ENCODE measurements at places on chromosomes 7 and 10.

GRCh38 chr10:22491931-22492615 lies 146.8 kb downstream of the SPAG6 start:
- no peak for DNase-seq

DNA sequence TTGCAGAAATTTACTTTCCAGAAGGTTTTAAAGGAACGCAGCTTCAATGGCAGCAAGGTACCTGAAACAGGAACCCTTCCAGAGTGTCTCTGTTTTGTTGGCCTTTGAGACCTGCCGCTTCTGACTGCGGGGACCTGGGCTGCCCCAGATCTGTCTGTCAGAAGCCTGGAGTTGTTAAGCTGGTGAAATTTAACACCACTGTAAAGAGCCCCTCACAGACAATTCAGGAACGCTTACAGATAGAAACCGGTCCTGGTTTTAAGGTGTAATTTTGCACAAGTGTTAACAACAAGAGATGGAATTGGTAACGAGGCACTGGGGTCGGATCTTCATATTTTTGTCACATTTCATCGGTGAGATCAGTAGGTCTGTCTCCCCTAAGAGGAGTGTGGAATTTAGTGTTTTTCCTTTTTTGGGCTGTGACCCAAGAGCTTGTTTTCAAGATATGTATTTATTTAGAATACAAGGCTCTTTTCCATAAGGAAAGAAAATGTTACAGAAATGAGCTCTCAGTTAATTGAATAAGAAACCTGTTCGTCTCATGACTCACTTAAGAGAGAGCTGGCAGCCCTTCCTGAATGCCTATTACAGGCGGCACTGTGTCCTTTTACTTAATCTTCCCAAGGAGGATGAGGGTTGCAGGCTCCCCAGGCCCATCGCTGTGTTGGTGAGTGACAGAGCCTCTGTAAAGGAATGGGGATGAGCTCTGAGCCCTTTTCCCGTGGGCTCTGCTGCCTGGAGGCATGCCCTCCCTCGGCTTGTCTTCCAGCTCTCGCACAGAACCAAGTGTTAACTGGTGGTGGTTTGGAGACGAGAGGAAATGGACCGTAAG lies 168.7 kb downstream of the CUX1 start:
- no peak for DNase-seq

DNA sequence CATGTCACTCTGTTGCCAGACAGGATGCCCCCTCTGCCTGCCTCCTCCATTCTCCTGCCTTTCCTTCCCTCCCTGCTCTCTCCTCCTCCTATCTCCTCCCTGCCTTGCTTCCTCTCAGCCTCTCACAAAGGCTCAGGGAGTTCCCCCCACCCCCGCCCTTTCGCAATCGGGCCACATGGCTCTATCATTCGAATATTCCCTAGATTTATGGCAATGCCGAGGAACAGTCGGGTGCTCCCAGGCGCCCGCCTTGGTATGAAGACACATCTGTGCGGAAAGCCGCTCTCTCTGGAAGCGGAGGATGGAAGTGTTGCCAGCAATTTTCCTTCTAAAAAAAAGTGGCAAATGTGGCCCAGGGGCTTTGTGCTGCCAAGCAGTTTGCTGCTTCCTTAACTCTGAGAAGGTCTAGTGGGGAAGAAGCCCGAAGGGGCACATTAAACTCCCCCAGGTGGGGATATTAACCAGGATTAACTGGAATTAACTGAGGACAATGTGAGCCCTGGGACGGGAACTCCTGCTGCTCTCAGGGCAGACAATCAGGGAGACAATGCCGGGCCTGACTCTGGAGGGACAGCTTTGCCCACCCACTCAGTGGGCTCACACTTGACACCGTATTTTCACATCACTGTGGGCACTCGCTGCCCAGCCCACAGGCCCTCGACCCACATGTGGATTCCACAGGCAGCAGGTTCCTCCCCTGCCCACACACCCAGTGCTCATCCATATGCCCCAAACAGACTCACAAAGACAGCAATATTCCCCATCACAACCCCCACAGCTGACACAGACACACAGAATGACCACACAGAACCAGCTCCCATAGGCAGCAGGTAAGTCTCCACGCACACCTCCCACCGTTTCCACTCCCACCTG lies 88.4 kb upstream of the SMNDC1 start:
- DNase-seq: no peak

DNA sequence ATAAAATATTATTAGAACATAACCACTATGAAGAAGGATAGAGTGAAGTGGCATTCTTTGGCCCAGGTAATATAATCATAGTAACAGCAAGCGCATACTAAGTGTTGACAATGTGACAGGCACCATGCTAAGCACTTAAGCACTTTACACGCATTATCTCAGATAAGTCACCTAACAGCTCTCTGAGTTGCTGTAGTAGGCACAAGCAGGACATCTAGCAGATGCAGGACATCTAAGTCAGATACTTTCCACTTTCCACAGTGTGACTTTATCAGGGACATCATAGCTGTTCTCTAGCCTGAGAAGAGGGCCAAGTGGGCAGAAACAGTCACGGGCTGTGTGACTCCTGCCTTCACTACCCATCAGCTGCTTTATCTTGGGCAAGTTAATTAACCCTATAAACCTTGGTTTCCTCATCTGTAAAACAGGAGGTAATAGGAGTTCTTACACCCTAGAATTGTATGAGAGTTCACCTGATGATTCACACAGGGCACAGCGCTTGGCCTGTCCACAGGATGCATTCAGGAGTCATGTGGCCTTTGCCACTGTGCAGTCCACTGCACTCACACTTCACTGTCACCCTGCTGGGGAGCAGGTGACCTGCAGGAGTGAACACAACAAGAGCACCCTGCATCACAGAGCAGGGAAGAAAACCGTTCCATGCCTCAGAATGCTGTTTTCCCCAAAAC lies 12.5 kb downstream of the LIPA start:
- no peak for DNase-seq

DNA sequence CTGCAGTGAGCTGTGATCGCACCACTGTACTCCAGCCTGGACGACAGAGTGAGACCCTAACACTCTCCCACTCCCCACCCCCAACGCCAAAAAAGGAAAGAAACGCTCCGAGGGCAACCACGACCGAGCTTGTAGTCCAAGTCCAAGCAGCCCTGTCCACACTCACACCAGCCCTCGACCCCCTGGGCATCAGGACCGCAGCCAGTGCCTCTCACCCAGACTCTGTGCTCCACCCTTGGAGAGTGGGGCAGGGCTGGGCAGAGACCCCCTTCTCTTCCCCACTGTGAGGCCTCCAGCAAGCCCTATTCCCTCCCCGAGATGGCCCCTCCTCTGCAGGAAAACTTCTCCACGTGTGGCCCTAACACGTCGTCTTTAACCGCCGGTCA lies 82.6 kb downstream of the FOXL3 start:
- no peak for DNase-seq

GRCh38 chr10:132607491-132607890 lies 69.9 kb downstream of the INPP5A start:
- no peak for DNase-seq

DNA sequence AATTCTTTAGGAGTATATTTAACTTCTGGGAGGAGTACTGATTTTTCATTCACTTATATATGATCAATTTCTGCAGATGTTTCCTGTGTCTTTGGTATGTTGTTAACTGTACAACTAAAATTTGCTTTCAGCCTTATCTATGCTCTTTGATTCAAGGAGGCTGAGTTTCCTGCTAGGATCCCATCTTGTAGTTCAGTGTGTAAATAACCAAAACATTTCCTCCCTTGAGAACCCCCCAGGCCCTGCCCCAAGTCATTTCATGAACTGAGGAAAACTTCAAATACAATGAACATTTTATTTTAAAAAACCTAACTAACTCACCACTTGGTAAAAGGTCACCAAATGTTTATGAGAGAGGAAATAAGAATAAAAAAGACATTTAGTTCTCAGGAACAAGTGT lies 55.5 kb downstream of the VWA2 start:
- DNase-seq: no peak

- no peak for DNase-seq
Measured at GRCh38 chr10:99346247-99346646, 17.1 kb downstream of the CNNM1 start.

DNA sequence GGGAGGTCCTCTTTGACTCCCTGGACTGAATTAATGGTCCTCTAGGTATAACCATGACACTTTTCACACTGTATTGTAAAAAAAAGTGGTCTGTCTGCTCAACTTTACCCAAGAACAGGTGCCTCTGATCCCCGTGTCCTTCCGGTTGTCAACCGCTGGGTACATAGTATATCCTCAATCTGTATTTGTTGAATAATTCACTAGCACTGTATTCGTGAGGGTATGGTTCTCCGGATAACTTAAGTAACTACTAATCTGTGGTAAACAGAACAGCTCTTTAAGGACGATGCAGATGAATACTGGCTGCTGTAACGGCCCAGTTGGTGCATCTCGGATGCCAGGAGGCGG lies 472 bp upstream of the ADAM22 start:
- no peak for DNase-seq

GRCh38 chr10:8910314-8910713 lies 855.8 kb downstream of the GATA3 start:
- DNase-seq: no peak

DNA sequence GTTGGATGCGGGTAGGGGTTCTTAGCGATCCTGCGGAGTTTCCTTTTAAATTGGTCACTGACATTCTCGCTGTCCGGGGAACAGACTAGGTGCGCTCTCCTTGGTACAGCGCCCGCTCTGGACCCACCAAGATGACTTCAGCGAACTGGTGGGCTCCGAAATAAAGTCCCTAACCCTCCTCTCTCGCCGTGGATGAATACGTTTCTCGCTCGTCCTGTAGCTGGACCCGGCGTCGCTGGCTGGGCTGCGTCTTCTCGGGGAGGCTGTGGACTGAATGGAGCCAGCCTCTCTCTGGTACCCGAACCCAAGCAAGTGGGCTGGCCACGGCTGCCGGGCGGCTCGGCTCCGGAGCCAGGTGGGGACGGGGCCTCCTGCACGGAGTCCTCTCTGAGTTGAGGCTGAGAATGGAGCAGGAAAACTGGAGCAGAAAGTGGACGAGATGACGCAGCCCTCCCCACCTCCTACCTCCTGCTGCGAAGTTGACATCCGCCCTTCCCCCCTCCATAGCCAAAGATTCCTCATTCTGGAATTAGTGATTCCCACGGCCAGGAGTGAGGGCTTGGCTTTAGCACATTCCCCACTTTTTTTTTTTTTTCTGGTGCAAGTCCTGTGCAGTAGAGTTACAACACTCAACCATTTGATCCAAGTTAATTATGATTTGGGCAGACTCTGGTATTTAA lies 1.5 kb downstream of the UNC5B start:
- peak; percentile 34 for DNase-seq

DNA sequence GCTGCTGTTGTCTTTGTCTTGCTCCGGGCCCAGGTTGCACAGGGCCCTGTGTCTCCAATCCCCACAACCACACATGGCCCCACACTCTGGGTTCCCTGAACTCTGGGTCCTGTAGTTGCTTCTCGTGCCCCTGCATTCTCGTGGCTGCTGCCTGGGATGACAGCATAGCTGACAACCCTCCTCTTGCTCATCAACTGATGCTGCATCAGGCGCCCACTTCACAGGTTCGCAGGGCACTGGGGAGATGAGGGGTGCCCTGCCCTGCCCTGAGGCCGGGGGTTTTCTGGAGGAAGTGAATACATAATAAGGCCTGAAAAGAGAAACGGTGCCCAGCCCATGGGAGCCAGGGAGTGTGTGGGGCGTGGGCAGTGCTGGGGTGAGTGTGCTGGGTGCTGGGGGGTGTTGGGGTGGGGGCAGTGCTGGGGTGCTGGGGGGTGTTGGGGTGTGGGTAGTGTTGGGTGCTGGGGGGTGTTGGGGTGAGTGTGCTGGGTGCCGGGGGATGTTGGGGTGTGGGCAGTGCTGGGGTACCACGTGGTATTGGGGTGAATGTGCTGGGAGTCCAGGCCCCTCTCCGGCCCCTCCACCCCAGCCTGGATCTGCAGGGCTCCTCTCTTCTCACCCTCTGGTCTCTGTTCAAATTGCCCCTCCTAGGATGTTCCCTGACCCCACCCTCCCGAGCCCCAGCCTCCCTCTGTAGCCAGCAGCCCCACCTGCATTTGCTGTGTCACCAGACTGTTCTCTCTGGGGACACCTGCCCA lies 2.0 kb upstream of the MTG1 start:
- no peak for DNase-seq

GRCh38 chr10:106436123-106436715 lies 728.3 kb downstream of the SORCS1 start:
- DNase-seq: no peak

- DNase-seq: peak; percentile 16
Measured at GRCh38 chr7:31648288-31648687, 38.7 kb upstream of the PPP1R17 start.

DNA sequence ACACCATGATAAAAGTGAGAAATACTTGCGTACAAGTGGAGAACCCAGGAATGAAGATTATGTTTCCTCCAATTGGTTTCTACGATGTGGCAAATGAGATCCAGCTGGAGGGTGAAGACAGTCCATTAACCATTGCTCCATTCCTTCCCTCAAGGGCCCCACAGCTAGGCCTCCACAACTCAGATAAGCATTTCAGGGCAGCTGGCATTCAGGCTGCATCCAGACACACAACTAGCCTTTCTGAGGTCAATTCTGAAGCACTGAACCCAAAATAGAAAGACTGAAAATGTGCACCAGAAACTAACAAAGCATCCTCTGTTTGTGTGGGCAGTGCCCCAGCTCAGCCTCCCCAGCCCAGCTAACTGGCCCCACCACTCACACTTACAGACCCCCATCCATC lies 94.8 kb downstream of the GSAP start:
- DNase-seq: no peak

DNA sequence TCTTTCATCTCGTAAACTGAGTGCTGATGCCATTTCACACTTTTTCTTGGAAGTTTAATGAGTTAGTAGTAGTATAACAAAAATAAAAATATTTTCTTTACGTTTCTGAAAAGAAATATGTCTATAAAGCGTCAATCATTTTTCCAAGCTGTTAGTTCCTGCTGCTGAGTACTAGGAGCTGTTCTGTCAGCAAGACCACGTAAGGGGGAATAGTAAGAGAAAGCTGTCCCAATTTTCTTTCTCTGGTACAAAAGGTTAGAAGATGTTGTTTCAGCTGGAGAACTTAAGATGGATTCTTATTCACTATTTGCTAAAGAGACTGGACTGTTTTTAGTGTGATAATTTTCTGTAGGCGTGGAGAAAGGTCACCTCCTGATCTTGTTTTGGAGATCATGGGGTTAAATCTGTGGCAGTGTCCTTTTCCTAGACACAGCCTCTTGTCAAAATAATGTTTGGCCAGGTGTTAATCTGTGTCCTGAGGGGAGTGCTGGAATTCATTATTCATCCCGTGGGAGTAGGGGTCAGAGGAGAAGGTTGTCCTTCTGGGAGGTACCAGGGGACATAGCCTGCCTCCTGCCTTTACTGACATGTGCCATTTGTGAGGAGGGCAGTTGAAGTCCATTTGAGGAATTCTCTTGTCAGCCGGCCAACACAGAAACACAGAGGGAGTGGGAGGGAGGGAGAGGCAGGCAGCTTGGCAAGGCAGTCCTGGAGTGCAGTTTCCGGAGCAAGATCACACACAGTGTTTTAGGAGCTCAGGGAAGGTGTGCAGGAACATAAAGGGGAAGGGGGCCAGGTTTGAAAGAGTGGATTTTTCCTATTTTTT lies 368.7 kb downstream of the AUTS2 start:
- no peak for DNase-seq

DNA sequence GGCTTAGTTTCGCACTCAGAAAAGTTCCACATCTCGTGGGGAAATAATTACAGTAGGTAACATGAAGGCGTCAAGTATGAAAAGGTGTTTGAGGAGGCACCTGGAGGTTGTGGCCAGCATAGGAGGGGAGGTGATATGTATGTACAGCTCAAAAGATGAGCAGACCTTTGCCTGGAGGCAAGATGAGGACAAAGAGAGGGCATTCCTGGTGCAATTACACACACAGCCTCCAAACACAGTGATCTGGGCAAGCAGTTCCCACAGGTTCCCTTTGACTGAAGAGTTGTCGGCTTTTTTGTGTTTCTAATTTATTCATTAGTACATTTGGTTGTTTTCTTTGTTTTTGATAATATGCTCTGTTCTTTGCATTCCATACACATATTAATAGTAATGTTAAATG lies 46.9 kb downstream of the CDK14 start:
- DNase-seq: no peak
